ENCODE measurements at places on chromosomes 2 and 18.

DNA sequence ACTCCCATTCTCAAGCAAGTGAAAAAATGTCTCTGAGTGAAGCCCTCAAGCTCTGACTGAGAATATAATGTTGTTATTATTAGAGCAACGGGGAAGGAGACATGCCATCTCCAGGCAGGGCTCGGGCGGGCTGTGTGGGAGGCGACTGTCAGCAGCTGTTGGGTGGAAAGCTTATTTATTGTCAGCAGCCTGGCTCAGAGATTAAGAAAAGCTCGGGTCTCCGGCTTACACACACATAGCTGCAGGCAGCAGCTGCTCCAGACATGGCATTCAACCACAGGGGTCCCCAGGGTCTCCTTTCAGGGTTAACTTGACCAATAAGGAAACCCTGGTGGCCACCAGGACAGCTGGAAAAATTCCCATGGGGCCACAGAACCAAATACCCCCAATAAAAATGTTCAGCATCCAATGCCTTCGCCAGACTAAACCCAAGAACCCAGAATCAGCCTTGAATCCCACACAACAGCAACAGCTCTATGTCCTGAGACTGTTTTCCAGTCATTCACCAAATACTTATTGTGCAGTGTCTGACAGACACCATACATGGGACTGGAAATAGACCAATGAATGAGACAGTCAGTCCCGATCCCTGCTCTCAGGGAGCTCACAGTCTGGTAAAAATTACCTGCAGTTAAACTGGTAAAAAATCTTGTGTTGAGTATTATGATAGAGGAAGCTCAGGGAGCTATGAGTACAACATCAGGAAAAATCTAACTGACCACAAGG, 70.5 kb upstream of the RTN4 start:
- peak; percentile 73 for DNase-seq

DNA sequence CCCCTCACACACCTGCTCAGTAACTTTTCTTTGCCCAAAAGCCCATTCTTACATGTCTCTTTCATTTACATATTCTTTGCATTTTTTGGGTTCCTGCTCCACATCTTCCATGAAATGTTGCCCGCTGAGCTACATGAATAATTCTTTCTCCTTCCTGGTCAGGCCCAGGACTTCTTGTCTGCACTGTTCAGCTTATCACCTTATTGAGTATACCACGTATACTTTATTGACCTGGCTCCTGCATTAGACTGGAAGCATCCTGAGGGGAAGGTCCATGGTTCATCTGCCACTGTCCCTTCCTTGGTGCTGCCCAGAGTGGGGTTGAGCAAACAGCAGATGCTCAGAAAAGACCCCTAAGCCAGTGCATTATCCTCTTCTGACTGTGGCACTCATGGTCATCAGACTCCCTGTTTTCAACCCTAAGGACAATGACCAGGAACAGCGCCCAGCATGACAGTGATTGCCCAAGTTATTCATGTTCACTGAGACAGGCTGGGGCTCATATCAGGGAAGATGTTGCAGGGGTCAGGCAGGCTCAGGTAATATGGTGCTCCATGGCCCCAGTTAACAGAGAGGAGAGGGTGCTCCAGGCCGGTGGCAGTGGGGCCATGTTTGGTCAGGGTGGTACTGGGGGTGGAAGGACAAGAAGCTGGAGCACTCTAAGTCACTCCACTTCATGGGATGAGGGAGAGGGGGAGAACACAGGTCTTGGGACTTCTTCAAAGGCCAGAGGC, 7.7 kb downstream of the APOB start:
- no peak for DNase-seq

- no peak for DNase-seq
These were observed 161.8 kb downstream of the DCDC2C start for GRCh38 chr2:3864943-3865865.

DNA sequence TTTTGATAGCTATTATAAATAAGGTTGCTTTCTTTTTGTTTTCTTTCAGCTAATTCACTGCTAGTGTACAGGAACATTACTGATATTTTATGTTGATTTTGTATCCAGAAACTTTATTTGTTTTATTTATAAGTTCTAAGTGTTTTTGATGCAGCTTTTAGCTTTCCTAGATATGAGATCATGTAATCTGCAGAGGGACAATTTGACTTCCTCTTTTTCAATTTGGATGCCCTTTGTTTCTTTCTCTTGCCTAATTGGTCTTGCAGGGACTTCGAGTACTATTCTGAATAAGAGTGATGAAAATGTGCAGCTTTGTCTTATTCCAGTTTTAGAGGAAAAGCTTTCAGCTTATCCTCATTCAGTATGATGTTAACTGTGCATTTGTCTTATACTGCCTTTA, 643.4 kb upstream of the CDH2 start:
- no peak for DNase-seq

DNA sequence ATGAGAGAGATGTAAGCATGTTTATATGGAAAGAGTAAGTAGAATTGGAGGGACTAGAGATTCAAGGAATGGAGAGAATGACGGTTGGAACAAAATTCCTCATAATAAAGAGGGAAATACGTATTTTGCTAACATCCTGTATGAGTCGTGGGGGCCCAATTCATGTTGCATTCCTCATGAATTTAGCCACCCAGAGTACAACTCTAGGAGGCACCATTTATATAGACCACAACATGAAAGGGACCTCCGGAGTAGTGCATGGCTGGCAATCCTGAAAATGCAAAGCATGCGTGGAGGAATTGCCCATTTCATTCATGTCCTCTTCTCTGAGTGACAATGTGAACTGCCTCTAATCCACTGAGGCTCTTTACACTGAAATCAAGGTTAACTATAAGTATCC, 168.2 kb downstream of the ZEB2 start:
- no peak for DNase-seq

- no peak for DNase-seq
These were observed 204.3 kb downstream of the ZNF385B start for GRCh38 chr2:179657068-179657595.

DNA sequence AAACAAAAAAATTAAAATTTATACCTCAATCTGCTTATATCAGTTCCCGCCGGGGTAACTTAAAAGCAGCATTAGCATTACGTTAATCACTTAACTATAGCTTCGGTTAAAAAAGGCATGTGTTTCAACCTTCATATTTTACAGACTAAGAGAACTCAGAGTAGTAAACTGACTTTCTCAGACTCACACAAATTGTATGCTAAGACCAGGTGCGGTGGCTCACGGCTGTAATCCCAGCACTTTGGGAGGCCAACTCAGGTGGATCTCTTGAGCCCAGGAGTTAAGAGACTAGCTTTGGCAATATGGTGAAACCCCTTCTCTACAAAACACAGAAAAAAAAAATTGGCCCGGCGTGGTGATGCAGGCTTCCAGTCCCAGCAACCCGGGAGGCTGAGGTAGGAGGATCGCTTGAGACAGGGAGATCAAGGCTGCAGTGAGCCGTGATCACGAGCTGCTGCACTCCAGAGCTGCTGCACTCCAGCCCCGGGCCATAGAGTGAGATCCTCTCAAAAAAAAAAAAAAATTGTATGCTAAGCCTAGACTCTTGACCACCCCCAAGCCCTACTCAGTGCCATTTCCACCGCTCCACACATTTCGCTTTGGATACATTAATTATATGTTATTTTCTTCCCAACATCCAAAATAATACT, 2.4 kb downstream of the HNRNPLL start:
- DNase-seq, result peak; percentile 23

- DNase-seq, result no peak
These were observed 45.3 kb downstream of the IMPA2 start for GRCh38 chr18:12026562-12026961.

DNA sequence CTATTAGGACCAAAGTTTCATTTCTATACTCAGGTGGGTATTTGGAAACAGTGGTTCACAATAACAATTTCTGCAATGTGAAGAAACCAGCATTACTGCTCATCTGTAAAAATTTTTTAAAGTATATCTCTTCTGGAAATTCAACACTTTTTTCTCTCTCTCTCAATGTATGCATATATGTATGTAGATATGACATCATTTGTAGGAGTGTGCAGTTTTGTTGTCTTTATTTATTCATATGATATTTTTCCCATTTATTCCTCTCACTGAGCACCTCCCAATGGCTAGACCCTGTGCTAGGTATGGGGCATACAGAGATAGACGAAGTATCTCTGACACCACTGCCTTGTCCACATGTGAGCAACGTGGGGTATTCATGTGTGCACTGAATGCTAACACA, 58.3 kb downstream of the RDH14 start:
- no peak for DNase-seq

DNA sequence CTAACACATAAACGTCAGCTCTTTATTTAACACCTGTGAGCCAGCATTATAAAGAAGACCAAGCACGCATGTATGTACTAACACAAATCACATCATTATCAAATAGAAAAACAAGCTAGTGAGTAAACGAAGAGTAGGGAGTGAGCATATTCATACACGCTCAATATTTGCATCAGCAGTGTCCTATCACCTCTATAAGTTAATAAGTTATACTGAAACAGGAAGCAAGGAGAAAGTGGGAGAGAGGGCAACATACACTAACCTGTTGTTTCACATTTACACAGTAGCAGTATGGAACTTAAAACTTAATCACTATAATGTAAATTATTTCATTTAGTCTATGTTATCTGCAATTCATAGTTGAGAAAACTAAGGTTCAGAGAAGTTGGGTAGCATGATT, 321.5 kb upstream of the TANK start:
- DNase-seq, result no peak

DNA sequence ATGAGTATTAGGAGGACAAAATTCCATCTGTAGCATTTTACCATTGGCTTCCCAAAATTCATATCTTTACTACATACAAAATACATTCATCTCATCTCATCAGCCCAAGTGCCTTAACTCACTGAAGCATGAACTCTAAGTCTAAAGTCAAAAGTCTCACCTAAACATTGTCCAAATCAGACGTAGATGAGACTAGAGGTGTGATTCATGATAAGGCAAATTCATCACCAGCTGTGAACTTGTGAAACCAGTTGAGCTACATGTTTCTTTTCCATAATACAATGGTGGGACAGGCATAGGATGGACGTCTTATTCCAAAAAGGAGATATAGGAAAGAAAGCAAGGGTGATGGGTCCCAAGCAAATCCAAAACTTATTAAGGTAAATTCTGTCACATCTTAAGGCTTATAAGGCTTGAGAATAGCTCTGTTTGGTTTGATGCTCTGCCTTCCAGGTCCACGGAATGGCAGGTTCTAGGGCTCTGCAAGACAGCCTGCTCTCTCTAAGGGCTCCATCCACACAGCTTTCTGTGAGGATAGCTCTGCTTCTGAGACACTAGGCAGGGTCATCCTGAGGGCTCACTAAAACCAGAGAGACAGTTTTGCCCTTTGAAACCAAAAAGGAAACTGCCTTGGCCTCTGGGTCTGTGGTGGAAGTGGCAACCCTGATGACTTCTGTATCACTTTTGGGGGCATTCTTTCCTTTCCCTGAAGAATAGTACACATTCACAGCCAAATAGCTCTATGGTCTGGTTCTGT, 9.6 kb downstream of the IFIH1 start:
- DNase-seq, result no peak

GRCh38 chr2:8573234-8573941, 108.5 kb upstream of the ID2 start:
- DNase-seq, result no peak

DNA sequence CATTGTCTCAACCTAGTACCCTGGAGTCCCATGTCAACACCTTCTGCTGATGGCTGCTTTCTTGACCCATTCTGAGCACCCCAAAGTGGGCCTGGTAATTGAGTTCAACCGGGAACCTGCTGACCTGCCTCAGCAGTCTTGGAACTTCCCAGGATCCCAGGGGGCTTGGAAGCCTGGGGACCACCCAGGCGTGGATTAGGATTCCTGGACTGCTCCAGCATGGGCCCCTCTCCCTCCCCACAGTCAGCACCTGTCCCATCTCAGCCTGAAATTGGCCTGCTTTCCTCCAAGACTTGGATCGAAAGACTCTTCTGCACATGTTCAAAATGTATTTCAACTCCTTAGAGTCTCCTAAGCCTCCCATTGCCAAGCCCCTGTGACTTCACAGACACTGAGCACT, 15.4 kb upstream of the MRPL33 start:
- no peak for DNase-seq
